ENCODE measurements at places on chromosomes 12 and 14. TPM values are rescaled to one million over a fixed set of nuclear protein-coding genes. Genes with fewer than 3 reads are reported as not detected.
A peak's percentile ranks its signal among the peaks of the same experiment; 100 is the strongest.

DNA sequence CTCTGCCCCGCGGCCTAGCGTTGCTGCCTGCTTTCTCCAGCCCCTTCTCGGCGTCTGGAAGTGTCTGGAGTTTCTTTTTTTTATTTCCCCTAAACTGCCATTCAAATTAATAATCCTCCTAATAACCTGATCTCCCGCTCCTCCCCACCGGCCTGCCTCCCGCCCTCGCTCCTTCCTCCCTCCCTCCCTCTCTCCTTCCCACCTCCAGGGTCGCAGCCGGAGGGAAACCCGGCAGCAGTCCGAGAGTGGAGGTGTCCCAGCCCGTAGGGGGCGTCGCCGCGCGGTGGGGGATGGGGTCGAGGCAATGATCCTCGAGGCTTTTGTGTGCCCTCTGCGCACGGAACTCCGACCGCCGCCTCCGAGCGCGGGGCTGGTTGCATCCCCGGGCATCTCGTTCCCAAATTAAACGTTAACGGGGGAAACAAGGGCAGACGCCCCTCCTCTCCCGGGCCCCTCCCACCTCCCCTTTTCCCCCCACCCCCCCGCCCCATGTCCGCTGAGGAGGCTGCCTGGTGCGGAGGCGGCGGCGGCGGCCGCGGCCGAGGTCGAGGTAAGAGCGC is 1.0 kb upstream of the SOCS2 start:
- peak; percentile 90 for DNase-seq

DNA sequence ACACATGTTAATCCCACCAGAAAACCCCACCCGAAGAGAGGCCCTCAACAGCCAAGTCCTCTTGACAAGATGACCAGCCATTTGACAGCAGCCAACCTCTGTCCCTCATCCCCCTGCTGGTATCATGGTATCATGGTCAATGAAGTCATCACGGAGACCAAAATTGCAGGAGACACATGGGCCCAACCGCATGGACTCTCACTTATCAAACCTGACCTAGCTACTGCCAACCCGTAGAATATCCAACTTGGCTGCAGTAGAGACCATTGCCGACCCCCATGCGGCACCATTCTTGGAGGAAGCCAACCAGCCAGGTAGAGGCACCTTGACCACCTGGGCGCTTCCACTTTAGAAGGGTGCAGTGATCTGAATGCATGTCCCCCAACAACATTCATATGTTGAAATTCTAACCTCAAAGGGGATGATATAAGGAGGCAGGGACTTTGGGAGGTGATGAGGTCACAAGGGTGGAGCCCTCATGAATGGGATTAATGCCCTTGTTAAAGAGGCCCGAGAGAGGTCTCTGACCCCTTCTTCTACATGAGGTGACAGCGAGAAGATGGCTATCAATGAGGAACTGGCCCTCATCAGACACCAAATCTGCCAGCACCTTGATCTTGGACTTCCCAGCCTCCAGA is 33.3 kb downstream of the DIO3 start:
- no peak for DNase-seq

GRCh38 chr14:22423958-22424357 is 165.1 kb downstream of the DAD1 start:
- DNase-seq, result no peak

DNA sequence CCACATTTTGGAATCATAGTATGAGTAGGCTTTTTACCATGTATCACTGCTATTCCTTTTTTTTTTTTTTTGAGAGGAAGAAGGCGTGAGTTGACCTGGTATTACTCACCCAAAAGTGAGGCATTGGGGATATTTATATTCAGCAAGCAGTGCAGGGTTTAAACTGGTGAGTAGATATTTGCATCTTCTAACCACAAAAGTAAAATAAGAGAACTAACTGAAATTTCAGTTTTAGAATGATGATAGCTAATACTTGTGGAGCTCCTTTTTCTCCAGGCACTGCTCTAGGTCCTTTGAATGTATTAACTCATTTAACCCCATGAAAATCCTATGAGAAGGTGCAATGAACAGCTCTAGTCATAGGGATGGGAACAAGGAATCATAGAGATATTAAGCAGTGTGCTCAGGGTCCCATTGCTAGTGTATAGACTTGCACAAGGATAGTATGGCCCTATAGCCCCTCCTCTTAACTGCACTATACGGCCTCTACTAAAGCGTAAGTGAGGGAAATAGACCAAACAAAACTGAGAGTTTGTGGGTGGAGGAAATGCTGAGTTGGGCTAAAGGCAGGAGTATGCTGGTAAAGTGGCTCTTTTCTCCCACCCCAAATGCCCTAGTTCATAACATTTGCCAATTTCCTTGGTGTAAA is 104.3 kb upstream of the MAX start:
- no peak for DNase-seq

- DNase-seq, result no peak
Measured at GRCh38 chr14:32443890-32444661, 115.0 kb downstream of the AKAP6 start.

- DNase-seq, result no peak
Measured at GRCh38 chr12:26830783-26831551, 2.0 kb downstream of the ITPR2 start.

GRCh38 chr12:5173511-5174011 is 129.9 kb downstream of the KCNA5 start:
- DNase-seq, result no peak

GRCh38 chr12:9741726-9742125 is 8.8 kb upstream of the CLECL1 start:
- peak; percentile 80 for DNase-seq

- no peak for DNase-seq
Measured at GRCh38 chr12:115303723-115304309, 619.8 kb upstream of the TBX3 start.

DNA sequence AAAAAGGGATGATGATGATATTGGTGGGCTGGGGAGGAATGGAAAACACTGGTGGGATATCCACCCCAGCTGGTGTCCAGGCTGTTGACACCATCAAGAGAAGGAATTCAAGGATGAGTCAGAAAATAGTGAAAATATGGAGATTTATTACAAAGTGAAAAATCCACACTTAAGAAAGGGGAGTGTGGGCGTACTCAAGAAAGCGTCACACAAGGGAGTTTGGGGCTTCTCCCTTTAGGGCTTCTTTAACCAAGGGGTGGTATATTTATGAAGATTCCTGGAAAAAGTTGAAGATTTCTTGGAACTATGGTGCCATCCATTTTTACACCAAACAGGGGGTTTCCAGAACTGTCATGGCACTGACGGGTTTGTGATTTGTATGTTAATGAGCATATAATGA is 63.1 kb upstream of the ARID2 start:
- DNase-seq, result no peak

- DNase-seq, result peak; percentile 91
Measured at GRCh38 chr14:92456215-92457015, 57.2 kb upstream of the RIN3 start.

- no peak for DNase-seq
Measured at GRCh38 chr12:23726646-23727045, 222.8 kb downstream of the SOX5 start.

- peak; percentile 88 for DNase-seq
Measured at GRCh38 chr12:89345830-89346740, 6.2 kb downstream of the DUSP6 start.

GRCh38 chr12:87254381-87255030 is 774.7 kb downstream of the C12orf50 start:
- DNase-seq, result no peak

GRCh38 chr12:109804820-109805761 is 28.1 kb downstream of the TRPV4 start:
- DNase-seq, result peak; percentile 92

- no peak for DNase-seq
Measured at GRCh38 chr12:130646716-130647370, 69.3 kb downstream of the RIMBP2 start.

GRCh38 chr12:21599143-21599999 is 5.3 kb downstream of the GYS2 start:
- no peak for DNase-seq

DNA sequence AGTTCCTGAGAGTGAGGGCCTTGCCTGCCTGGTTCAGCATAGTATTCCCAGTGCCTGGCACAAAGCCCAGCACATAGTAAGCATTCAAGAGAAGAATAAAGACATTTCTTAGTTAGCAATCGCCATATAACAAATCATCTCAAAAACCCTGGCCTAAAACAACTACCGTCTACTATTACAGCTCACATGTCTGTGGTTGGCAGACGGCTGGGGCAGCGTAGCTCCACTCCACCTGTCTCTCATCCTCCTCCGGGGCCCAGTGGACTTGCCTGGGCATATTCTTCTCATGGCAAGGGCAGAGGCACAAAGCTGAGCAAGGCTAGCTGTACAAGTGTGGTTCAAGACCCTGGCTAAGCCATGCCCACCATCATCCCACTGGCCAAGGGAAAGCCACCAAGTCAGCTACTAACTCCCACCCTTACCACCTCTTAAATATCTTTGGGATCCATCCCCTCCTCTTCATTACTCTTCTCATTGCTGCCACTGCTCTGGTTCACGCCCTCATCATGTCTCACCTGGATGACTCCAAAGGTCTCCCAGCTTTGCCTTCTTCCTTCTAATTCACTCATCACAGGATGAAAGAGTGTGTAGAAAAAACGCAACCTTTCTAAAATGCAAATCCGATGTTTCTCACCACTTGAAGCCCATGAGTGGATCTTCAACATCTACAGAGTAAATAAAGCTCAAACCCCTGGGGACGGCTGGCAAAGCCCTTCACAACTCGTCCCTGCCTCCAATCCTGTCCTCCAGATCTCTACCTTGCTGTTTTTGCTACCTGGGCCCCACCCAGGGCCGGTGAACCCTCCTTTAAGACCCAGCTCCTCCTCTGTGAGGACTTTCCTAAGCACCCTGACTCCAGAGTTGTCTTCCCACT is 10.4 kb downstream of the TMEM229B start:
- DNase-seq, result peak; percentile 29

DNA sequence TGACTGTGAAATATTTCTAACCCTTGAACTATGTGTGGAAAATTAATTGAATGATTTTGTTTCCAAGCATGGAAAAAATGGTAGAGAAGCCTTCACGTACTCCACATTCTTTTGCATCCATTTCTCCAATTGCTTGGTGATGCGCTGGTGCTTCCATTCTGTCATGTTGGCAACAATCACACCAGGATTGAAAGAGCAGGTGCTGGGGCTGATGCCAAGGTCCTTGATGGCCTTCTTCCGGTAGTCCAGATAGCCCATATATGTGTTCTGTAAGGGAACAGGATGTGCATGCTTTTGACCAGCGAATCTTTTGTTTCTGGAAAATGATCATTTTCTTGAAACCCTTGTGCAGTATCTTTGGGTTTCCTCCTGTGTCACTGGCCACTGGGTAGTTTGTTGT is 28.6 kb downstream of the TDG start:
- DNase-seq, result no peak

DNA sequence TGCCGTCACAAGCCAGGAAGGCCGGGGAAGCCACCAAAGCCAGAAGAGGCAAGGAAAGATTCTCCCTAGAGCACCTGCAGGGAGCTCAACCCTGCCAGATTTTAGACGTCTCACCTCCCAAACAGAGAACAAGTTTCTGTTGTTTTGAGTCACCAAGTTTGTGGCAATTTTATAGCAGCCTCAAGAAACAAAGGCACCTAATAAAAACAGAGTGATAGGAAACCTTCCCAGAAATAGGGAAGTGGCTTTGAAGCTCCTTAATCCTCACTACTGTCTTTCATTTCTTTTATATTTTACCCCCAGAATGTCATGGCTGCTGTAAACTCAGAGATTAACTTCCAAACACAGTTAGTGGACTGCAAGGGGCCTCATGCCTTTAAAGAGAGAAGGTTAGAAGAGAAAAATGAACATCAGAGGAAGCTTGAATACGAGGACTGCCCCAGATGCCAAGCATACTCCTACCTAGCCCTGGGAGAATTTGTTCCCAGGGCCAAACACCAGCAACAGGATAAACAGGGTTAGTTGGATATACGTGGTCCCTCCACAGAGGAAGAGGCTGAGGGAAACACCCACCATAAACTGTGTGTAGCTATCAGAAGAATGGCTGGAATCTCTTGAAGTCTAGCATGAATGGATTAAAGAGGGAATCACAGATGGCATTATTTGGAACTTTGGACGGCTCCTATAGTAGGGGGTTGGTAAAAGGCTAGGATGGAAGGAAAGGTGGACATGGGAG is 148.3 kb downstream of the KCNA5 start:
- no peak for DNase-seq

GRCh38 chr12:54359762-54360351 is 4.4 kb downstream of the GPR84 start:
- DNase-seq, result no peak

GRCh38 chr12:82425241-82425640 is 66.9 kb downstream of the METTL25 start:
- DNase-seq, result no peak

- peak; percentile 8 for DNase-seq
Measured at GRCh38 chr14:102464846-102465341, 44.7 kb downstream of the ANKRD9 start.

DNA sequence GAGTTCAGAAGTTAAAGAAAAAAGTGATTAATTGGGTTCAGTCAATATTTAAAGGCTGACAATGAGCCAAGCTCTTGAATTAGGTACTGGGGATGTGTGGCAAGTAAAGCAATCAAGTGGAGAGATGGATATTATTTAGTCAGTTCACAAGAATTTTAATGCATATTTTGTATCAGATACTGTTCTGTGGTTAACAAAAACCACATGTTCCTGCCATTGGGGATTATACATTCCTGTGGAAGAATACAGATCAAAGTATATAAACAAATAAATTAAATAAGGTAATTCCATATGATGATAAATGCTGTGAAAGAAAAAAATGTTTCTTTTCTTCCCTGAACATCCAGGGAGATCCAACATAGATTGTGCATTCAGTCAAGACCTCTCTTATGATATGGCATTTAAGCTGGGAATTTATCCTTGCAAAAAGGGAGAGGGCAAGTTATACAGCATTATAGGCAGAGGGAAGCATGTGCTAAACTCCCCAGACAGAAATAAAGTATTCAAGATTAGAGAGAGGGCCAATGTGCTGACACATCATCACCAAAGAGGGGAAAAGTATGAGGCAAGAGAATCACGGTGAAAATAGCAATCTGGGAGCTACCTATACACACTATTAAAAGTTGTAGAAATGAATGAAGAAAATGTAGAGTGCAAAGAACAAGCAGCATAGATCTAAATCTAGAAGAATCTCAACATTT is 17.6 kb upstream of the A2M start:
- no peak for DNase-seq

DNA sequence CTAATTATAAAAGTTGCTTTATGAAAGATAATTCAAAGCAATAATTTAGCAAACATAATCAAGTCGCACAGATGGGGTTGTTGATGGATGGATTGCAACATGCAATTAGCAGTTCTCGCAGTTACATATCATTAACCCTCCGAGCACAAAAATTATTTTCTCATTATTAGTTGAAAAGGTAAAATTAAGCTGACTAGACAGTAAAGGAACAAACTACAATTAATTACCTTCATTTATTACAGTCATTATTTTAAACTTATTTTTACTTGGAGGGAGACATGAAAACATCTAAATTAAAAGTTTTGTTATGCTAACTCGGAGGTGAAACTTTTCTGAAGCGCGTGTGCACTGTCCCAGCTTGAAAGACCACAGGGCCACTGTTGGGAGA is 146.9 kb downstream of the PHETA1 start:
- no peak for DNase-seq

- DNase-seq, result no peak
Measured at GRCh38 chr14:64572386-64573104, 22.8 kb downstream of the PPP1R36 start.

Gene HNF1A
- total RNA-seq, result not detected

Gene CLEC2A
- total RNA-seq, result not detected

Gene PGF
- 7.7 TPM for total RNA-seq

Gene PTCSC3
- not detected for total RNA-seq

Gene AQP6
- 0.36 TPM for total RNA-seq

Gene NANOG
- not detected for total RNA-seq

Gene VRTN
- not detected for total RNA-seq

Gene TPPP2
- total RNA-seq, result not detected

Gene OR11H7
- not detected for total RNA-seq

Gene RPL10L
- not detected for total RNA-seq

Gene SERPINA1
- 167 TPM for total RNA-seq

Gene MYH6
- total RNA-seq, result not detected

All from spleen (tissue), 13 donors.